ENCODE measurements at places on chromosomes 3 and 15.

- DNase-seq: no peak
Observed at GRCh38 chr3:50588759-50589433, 19.6 kb downstream of the HEMK1 start.

GRCh38 chr3:160435095-160435494, 14.5 kb downstream of the TRIM59 start:
- DNase-seq: no peak

- DNase-seq: no peak
Observed at GRCh38 chr3:62093025-62093424, 280.3 kb downstream of the FEZF2 start.

GRCh38 chr3:33430061-33430460, 10.1 kb downstream of the UBP1 start:
- DNase-seq: no peak

Measured in mesenteric fat pad (tissue), 1 donor.